Suprapubic skin (tissue), 4 donors: ENCODE measurements at places on chromosomes 3 and 15.

DNA sequence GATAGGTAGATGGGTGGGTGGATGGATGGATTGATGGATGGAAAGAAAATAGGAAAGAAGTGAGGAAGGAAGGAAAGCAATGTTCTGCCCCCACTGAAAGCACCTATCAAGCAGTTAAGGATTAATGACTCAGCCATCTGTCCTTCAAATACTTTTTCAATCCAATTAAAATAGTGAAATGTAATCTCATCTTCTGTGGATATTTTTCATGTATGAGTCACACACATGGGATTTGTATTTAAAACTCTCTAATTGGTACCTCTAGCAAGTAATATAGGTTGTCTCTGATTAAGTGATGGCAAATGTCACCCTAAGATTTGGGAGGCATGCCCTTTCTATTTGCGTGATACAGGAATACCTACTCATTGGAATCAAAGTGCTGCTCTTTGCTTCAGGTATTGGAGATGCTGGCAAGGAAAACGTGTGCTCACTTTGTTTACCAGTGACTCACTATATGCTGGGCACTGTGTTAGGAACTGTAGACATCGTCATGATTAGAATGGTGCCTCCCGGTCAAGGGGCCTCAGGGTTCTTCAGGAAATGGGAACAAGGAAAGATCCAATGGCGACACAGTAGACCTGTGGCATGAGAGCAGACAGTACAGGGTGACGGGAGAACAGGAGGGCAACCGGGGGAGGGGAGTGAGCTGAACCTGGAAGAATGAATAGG lies 230.1 kb downstream of the CLSTN2 start:
- DNase-seq: no peak

- no peak for DNase-seq
These were observed 111.2 kb upstream of the KLHL25 start for GRCh38 chr15:85905751-85906450.

- DNase-seq: no peak
These were observed 222.3 kb upstream of the CDIN1 start for GRCh38 chr15:36356978-36357601.

GRCh38 chr3:71652781-71653413 lies 69.4 kb upstream of the FOXP1 start:
- no peak for DNase-seq
